ENCODE measurements at places on chromosomes 12 and 14.
A peak's percentile ranks its signal among the peaks of the same experiment; 100 is the strongest.

DNA sequence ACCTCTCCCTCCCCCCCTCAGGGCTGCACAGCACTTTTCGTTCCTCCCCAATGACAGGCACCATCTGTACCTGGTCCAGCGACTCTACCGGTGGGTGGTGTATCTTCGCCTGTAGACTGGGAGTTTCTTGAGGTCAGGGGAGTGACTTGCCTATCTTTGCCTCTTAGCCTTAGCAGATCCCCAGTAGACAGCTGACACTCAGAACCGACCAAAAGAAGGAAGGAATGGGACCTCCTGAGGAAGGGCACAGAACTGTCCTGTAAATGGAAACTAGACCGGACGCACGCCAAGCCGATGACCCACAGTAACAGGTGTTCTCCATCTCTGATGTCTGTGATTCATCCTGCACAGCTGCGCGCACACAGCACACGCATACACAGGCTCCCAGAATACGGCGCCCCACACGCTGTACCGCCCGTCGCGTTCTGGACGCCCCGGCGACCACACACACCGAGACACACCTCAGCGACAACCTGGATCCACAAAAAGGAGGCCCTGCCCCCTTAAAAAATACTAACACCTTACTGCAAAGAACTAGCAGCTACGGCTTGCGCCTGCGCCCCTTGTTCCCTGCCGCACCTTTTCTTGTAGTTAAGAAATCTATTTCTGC is 673 bp upstream of the TTC9 start:
- DNase-seq = no peak

- no peak for DNase-seq
These were observed 89.3 kb downstream of the OSBPL8 start for GRCh38 chr12:76470028-76470939.

DNA sequence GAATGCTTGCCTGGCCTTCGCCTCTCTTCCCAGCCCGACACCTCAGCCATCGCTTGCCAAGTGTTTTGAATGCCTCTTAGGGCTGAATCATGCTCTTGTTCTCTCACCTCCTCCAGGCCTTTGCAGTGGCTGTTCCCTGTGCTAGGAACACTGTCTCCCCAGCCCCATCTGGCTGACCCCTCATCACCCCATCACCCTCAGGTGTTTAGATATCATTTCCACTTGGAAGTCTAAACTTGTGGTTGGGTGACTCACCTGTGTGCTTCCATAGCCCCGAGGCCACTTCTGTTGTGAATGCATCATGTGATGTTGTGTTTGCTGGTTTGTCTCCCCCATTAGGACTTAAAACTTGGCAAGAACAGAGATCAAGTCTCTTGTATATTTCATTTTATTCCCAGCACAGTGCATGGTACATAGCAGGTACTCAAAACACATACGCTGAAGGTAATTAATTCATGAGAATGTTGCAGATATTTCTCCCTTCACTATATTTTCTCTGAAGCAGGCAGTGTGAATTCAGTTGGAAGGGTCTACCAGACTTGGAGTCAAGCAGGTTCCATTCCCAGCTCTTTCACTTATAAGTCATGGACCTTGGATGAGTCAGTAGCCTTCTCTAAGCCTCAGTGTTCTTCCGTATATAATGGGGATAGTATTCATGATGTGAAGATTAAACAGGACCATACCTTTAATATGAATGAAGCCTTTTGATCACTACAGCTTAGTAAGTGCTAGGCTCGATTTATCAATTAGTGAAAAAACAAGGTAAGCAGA is 67.8 kb downstream of the HRK start:
- no peak for DNase-seq

DNA sequence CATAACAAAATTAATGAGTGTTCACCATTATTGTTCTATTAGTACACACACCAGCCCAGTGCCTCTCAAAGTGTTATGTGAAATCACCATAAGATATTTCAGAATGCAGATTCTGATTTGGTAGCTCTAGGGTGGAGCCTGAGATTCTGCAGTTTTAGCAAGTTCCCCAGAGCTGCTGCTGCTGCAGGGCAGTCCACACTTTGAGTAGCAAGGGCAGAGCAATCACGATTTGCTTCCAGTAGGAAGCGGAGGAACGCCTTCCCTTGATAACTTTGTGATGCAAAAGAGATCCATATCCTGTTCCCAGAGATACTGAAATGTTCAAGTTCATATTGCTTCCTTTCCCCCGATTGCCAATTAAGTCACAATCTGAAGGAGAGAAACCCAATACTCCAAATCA is 57.9 kb downstream of the SLC17A8 start:
- DNase-seq = no peak

- no peak for DNase-seq
These were observed 253.3 kb downstream of the SLC15A4 start for GRCh38 chr12:128570191-128571065.

DNA sequence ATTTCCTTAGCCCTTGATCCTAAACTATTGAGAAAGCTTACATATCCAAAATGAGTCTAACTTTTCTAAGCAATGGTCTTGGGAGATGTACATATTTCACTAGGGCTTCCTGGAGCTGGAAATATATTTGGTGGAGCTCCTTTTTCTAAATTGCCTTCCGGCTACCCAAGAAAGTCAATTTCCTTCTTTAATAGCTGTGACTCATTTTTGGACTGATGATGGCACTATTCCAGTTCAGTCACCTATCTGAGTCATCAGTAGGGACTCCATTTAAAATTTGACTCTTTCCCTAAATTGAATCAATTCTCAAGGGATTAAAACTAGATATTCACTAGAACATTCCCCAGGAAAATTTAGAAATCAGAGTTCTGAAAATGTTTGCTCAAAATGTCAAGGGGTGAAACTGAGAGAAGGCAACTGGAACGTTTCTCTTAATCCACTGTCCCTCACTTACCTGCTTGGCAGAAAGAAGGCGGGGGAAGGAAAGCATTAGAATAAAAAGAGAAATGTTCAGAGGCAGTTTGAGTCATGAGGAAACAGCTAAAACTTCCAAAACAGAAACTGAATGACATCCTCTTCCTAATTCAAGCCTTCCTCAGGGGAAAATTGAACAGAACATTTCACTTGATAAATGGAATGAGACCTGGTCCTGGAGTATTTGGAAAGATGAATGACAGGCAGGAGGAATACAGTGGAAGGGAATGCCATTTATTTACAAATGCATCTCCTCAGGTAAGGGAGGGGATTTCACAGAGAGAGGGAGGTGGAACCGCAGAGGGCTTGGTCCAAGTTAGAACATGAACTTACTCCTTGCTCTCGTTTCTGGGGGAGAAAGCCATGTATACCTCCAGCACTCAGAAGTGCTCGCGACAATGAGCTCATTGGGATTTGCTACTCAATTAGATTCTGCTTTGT is 91.2 kb downstream of the RGS6 start:
- no peak for DNase-seq

DNA sequence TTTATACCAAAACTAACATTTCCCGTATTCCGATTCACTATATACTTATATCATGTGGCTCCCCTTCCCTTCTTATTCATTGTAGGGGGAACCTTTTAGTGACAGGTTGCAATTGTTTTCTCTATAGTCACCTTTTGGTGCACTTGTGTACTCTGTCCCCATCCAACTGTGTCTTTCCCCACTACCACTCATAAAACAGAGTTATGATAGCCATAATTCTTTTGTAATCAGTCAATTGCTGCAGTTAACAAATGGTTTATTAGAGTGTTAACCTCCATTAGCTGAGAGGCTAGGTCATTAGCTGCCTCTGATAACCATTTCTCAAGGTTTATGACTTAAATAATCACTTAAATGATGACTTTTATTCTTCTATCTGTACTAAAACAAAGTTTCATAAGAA is 338.1 kb upstream of the SEL1L start:
- DNase-seq = no peak

DNA sequence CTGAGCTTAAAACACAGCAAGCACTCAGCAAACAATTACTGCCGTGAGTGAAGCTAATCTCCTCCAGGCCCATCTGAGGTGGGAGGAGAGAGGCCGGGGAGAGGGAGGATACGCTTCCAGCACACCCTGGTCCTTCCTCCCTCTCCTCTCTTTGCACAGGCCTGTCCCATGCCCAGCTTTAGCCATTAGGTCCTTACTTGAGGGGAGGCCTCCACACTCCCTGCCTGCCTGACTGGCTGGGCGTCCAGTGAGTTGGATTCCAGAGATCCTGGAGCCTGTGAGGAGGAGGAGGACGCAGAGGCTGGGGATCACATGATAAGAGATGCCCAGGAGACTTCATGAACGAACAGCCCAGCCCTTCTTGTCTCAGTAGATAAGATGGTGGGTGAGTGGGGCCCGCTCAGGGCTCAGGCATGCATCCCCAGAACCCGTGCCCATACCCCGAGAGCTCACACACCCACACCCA is 65.1 kb upstream of the NCOR2 start:
- DNase-seq = no peak

DNA sequence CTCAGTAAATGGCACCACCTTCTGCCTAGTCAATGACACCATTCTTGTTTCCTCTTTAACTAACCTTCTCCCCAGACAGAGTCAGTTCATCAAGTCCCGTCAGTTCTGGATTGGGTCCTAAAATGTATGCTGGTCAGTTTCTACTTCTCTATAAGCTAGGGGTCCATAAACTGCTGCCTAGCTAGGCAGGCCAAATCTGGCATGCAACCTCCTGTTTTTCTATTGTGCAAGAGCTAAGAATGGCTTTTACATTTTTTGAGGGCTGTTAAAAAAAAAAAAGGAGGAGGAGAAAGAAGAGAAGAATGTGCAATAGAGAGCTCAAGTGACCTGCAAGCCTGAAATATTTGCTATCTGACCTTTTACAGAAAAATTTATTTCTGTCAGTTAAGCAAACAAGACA is 6.4 kb upstream of the TMED10 start:
- peak; percentile 18 for DNase-seq

DNA sequence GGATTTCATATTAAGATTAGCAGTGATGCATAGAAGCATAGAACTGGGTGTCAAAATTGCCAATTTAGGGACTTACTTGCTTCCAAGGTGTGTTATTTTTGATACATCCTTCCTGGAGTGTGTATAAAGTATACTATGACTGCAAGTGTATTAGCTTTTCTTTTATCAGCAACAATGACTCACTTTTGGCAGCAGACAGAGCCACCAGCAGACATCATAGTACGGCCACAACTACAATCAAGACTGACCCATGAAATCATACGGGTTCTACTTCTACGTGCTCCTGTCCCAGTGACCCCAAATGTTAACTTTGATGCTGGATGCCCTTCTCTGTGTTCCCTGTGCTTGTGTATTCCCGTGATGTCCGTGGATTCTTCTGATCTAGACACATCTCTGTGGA is 443.9 kb downstream of the TMEM132D start:
- no peak for DNase-seq

DNA sequence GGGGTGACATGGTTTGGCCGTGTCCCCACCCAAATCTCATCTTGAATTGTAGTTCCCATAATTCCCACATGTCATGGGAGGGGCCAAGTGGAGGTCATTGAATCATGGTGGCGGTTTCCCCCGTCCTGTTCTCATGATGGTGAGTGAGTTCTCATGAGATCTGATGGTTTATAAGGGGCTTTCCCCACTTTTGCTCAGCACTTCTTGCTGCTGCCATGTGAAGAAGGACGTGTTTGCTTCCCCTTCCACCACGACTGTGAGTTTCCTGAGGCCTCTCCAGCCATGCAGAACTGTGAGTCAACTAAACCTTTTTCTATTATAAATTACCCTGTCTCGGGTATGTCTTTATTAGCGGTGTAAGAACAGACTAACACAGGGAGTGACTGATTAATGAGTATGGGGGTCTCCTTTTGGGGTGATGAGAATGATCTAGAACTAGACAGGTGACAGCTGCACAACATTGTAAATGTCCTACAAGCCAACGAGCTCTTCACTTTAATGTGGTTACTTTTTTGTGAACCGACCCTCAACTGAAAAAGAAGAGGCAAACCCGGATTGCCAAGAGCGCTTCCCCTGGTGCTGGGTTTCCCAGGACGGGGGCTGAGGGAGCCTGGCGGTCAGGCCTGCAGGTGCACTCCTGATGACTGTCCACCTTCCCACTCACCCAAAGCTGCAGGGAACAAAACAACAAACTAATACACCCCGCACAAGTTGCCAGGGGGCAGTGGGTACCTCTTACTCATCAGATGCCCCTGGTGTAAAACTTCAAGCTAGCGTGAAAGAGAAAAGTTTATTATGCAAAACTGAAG is 90.1 kb downstream of the NCOR2 start:
- no peak for DNase-seq

DNA sequence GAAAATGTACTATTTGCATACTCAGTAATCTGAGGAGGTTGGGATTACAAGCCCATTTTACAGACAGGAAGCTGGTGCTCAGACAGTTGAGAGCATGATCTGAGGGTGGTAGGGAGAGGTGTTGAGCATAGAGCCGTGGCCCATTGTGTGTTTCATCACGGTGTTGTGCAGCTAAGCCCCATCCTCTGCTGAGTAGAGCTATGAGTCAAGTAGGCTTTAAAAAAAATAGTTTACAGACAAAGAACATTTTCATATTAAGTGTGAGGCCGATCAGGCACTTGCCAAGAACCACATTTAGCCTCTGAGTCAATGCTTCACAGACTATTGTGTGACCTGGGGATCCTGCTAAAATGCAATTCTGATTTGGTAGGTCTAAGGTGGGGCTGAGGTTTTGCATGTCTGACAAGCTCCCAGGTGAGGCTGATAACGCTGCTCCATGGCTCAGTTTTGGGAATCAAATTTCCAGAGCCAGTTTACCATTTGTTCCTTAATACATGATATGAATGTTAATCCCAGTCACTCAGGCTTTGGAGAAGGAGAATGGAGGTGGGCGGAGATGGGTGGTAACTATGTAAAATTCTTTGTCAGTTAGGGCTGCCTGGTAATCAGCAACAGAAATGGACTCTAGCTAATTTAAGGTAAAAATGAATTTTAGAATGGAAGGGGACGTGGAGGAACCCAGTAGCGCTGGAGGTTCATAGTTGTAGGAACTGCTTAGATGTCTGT is 22.2 kb downstream of the ZNF664 start:
- DNase-seq = no peak

DNA sequence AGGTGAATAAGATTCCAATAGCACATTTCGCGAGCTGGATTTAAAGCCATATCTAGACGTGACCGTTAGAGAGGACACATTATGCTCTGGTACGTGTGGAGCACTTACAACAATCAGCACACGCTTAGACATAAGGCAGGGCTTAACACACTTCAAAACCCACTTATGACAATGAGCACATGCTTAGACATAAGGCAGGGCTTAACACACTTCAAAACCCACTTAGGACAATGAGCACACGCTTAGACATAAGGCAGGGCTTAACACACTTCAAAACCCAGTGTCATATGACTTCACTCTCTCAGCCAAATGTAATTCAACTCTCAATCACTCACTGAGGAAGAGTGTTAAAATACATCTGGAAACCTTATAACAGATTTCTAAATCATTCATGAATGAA is 11.2 kb upstream of the PLD4 start:
- no peak for DNase-seq

Measured in GF-D8 (cell line).